ENCODE measurements at places on chromosomes 11 and 22.

DNA sequence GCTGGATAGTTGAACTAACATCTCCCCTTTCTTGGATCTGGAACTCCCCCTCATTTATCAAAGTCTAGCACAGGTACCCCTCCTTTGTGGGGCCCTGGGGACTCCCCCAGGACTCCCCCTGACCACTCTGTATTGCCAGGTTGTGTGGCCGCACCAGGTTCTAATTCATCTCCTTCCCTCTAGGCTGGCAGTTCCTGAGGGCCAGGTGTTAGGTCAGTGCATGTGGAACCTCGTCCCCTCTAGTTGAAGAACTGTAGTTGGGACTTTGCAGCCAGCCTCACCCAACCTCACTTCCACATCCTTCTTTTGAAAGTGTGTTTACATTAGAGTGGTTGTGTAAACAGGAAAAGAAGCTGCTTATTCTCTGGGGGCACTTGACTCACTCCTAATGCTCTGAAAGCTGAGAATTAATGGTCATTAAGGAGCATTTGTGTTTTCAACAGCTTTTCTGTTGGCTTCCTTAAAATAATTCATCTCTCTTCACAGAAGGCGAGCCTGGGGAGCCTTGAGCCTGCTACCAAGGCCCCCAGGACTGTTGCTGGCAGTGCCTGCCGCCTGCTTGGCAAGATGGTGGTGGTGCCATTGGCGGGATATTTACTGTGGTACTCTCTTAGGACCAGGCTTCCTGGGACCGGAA, 11.8 kb downstream of the UPB1 start:
- no peak for DNase-seq

DNA sequence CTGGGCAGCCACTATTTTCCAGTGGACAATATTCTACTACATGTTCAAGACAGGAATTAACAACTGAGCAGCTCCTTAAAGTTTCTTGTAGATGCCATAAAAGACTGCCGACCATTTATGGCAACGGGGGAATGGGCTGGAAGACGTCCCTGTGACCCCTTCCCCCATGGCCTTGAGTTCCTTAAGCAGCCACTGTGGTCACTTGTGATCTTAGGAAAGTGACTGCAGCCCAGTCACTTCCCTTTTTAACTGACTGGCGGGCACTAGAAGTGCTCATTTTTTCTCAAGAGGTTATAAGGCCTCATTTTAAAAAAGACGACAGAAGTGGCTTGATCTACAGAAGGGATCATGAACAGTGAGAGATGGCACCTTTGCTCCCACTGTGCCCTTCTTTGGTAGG, 153.2 kb upstream of the NARS2 start:
- no peak for DNase-seq

DNA sequence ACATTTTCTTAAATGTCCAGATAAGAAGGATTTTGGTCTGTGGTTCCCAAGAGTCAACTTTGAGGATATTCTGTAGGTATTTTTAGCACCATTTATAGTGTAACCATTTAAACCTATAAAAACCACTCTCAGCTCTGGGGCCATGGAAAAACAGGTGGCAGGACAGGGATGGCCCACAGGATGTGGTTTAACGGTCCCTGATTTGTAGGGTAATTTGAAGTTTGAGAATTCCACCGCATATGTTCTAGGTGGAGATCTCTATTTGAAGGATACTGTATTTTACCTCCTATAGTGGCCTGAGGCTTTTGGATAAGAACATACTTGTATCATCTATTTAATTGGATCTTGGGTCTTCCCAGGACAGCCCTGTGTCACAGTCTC, 62.4 kb upstream of the IGLL5 start:
- DNase-seq, result no peak

DNA sequence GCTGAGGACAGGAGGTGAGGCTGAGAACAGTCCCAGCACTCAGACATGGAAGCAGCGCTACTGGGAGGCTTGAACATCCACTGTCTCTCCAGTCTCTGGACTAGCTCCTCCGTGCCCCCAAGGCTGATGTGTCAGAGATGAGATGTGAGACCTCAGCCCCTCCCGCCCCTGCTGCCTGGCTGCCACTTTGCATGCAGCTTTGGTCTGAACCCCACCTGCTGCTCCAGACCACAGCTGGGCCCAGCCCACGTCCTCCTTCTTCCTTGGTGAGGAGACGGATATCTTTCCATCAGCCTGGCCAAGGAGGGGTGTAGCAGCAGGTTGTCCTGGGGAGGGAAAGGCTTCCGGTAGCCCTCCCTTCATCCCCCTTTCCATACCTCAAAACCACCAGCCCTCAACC, 148.0 kb upstream of the B3GAT1 start:
- no peak for DNase-seq

DNA sequence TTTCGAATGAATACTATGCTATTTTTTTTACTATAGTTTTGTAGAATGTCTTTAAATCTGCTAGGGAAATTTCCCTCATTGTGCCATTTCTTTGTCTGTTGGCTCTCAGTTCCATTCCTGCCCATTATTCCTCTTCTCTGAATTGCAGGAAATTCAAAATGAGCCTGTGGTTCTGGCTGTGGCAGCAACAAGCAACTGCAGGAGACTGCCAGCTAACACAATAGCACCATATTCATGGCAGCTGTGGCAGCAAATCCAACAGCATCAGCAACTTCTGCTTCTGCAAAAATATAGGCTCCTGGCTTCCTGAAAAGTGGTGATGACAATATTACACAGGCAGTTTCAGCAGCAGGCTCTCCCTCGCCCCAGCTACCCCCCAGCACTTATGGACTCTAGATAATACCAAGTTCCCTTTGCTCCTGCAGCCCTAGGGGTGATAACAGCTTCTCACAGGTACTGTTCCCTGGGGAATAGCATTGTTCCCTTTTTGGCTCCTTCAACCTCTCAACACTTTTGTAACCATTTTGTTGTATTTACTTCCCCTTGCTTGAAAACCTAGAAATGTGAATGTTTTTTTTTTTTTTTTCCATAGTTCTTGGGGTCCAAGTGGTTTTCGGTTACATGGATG, 9.3 kb downstream of the PATE4 start:
- no peak for DNase-seq

DNA sequence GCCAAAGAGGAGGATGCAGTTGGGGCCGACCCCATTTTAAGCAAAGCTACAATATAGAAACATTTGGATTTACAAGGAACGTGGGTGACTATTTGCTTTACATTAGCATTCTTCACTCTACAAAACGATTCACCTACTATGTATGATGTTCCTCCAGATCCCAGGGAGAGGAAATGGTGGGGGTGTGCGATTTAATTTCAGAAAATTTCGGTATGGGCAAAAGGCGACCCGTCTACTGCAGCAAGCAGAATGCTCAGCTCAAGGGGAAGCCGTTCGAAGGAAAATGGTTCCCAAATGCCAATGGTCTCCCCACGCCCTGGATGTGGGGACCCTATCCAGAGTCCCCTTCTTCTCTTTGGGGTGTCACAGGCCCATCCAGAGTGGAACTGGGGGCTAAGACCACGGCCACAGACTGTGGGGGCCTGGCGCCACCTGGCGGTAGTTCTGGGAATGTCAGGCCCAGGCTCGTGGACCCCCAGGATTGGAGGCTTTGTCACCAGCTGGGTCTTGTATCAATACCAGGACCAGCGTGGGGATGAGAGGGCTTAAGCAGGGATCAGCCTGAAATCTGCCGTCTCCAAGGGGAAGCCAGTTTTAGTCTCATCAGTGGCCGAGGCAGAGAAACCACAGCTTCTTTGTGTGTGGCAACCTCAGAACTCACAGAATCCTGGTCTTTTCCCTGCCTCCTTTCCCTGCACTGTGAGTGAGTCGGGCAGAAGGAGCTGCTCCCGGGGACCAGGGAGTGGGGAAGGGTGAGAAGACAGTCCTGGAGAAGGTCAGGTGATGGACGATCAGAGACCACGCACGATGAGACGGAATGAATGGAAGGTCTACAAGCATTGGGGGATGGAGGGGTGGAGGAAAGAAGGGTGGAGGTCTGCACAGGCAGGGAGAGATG, 8.4 kb downstream of the LRRC10B start:
- DNase-seq, result peak; percentile 18

DNA sequence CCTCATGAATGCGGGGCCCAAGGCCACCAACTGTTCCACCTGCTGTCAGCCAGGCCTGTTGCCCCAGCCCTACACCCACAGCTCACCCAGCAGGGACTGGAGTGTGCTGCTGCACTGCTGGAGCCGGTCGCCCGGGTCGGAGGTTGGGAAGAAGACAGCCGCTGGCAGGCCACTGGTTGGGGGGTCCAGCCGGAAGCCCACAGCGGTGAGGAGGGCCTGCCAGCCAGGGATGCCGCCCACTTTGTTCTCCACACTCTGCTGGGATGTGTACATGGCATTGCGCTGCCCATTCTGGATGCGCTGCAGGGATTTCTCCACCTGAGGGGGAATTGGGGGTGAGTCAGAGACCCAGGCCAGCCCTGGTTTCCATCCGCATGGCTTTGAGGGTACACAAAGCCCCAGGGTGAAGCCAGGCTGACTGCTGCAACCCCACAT, 74.2 kb upstream of the PITPNB start:
- DNase-seq, result no peak

GRCh38 chr11:2771758-2772466, 72.1 kb upstream of the KCNQ1OT1 start:
- no peak for DNase-seq

- peak; percentile 34 for DNase-seq
Observed at GRCh38 chr11:86068138-86068871, 579 bp downstream of the PICALM start.

GRCh38 chr11:65591939-65592857, 3.4 kb downstream of the KCNK7 start:
- no peak for DNase-seq

DNA sequence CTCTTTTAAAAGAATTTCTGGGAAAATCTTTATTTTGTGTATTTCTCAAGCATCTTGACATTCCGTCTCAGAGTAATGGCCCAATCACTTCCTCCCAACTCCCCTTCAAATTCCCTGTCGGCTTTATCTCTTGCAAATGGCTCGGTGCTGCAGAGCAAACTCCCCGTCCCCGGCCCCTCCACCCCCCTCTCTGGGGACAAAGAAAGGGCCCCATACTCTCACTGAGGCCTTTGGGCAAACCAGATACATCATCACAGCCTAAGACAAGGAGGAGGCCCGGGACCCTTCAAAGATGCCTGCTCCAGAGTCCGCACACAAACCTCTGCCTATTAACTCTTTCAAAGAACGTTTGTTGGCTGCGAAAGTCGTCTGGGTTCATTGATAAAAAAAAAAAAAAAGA, 3.9 kb upstream of the SMIM38 start:
- DNase-seq, result no peak

- DNase-seq, result no peak
Observed at GRCh38 chr11:63672936-63673539, 1.9 kb upstream of the ATL3 start.

DNA sequence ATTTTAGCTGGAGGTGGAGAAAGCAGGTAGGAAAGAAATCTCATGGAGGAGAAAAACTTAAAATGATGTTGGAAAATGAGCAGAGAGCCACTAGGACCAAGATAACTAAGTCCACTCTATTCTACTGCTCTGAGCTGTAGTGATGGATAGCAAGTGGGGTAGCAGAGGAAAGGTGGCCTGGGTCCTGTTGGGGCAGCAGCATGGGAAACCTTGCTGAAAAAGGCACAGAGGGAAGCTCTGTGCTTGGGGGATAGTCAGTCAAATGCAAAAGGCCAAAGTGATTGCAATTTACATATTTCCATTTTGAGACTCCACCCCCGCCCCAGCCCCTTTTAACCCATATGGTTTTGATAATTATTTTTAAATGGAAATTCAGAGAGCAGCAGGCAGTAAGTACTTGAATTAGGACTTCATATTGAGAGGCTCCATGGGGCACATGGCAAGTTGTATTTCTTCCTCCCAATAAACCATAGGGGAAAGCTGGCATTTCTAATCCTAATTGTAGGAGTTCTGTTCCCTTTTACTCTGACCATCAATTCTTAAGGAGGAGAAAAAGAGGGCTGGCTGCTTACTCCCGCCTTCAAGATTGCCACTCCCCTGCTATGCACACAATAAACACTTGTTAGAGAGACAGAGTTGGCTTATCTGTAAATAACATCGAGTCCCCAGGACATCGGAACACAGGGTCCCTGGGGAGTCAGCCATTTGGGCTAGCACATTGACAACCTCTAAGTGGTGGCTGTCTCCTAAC, 1341.5 kb upstream of the TENM4 start:
- no peak for DNase-seq

DNA sequence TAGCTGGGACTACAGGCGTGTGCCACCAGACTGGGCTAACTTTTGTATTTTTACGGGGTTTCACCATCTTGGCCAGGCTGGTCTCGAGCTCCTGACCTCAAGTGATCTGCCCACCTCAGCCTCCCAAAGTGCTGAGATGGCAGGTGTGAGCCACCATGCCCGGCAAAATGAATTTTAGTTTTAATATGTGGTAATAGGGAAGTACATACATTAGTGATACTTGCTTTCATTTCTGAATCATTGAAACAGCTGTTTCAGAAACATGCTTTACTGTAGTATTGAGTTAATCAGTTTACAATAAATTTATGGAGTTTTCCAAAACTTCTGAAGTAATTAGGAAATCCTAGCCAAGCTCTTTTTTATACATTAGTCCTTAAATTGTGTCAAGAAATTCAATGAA, 15.6 kb downstream of the PCF11 start:
- no peak for DNase-seq

DNA sequence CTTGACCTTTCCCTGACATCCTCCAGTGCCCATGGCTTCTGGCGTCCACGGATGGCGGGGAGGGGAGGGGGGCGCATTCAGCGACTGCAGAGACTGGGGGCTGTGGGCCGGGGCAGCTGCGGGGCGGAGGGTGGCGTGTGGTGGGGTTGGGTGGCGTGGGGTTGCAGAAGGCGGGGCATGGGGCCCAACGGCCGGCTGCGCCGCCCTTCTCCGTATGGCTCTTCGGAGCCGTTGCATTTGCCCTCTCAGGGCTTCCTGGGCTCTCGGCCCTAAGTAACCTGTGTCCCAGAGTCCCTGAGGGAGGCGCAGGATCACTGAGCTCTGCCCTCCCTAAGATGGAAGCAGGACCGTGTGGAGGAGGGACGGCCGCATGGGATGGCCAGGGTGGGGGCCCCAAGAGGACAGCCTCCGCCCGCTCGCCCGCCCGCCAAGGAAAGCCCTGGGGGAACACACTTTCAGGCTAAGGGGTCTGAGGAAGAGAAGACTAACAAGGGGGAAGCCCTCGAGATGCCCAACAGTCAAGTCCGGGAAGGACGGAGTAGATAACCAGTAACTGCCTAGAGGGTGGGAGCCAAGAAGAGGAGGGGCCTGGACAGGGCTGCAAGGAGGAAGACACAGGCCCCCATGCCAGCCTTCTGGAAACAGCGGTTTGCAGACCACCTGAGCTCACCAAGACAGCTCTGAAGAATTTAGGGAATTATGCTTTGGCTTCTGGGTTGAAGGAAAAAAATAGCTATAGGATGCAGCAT, 9.2 kb upstream of the AIFM3 start:
- DNase-seq, result no peak

- peak; percentile 55 for DNase-seq
Observed at GRCh38 chr22:41915035-41915785, at the start of gene SHISA8. SHISA8 (minus strand) TSS chr22:41915074; CDS start chr22:41914667, 407 bp downstream.

GRCh38 chr11:121141066-121141465, 40.0 kb downstream of the TECTA start:
- DNase-seq, result no peak

Data from stimulated activated naive CD4-positive, alpha-beta T cell treated with Interleukin-2 at 50 U/mL for 16 hours (primary cell).